ENCODE measurements at places on chromosomes 5 and 9. TPM values are rescaled to one million over a fixed set of nuclear protein-coding genes. Genes with fewer than 3 reads are reported as not detected.

DNA sequence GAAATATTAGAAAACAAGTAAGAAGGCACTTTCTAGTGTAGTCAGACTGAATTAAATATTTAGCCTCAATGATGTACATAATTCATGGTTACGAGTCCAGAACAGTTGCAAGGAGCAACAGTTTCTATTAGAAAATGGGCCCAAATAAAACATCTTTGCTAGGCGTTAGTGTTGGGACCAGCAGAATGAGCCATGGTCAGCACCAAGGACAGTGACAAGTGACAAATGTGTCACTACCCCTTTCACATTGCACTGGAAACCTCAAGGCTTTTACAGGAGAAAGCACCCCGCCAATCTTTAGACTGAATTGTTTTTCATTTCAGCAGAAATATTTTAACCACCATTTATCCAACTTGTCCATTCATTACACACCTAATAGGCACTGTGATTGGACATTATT is 301.3 kb upstream of the ADCY2 start:
- H3K4me1 ChIP-seq = no peaks in the 10 kb centered on the region
- H3K27me3 ChIP-seq = no peaks in the 10 kb centered on the region
- no peak overlapping the region for H3K4me3 ChIP-seq
- DNase-seq = no peak
- no peaks in the 10 kb centered on the region for H3K36me3 ChIP-seq

- no peaks in the 10 kb centered on the region for H3K4me1 ChIP-seq
- no peaks in the 10 kb centered on the region for H3K27me3 ChIP-seq
- H3K27ac ChIP-seq = no peak overlapping the region
- H3K4me3 ChIP-seq = no peak overlapping the region
Observed at GRCh38 chr5:30930736-30931135, 262.8 kb upstream of the CDH6 start.

GRCh38 chr9:132154863-132155567 is 6.8 kb upstream of the NTNG2 start:
- no peaks in the 10 kb centered on the region for H3K4me1 ChIP-seq
- DNase-seq = no peak
- H3K36me3 ChIP-seq = no peaks in the 10 kb centered on the region
- no peak overlapping the region for H3K27ac ChIP-seq

DNA sequence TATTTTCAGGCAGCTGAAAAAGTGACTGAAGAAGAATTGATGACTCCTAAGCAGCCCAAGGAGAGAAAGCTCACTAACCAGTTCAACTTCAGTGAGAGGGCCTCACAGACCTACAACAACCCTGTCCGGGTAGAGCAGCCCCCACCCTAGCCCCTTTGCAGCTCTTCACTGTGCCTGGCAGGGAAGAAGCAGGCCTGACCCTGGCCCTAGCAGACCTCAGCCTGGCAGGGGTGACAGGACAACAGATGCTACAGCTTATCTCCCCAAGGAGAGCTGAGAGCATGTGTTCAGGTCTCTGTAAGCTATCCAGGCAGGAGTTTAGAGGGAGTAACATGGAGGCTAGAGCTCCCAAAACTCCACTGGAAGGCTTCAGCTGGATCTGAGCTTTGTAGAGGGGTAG is 31.8 kb downstream of the DNAI1 start:
- H3K27me3 ChIP-seq = no peaks in the 10 kb centered on the region
- no peaks in the 10 kb centered on the region for H3K36me3 ChIP-seq
- H3K27ac ChIP-seq = no peak overlapping the region
- DNase-seq = no peak
- no peak overlapping the region for H3K4me3 ChIP-seq

- no peak overlapping the region for H3K27ac ChIP-seq
- H3K4me3 ChIP-seq = no peak overlapping the region
- H3K4me1 ChIP-seq = no peaks in the 10 kb centered on the region
- H3K36me3 ChIP-seq = peaks cover 23% of the 10 kb centered on the region
- no peaks in the 10 kb centered on the region for H3K27me3 ChIP-seq
Observed at GRCh38 chr5:88214655-88215054, 54.0 kb downstream of the TMEM161B start.

- H3K36me3 ChIP-seq = no peaks in the 10 kb centered on the region
- no peaks in the 10 kb centered on the region for H3K4me1 ChIP-seq
- no peak overlapping the region for H3K4me3 ChIP-seq
- H3K27ac ChIP-seq = no peak overlapping the region
- no peak for DNase-seq
- H3K27me3 ChIP-seq = no peaks in the 10 kb centered on the region
Observed at GRCh38 chr9:136336156-136336870, 9.0 kb downstream of the GPSM1 start.

DNA sequence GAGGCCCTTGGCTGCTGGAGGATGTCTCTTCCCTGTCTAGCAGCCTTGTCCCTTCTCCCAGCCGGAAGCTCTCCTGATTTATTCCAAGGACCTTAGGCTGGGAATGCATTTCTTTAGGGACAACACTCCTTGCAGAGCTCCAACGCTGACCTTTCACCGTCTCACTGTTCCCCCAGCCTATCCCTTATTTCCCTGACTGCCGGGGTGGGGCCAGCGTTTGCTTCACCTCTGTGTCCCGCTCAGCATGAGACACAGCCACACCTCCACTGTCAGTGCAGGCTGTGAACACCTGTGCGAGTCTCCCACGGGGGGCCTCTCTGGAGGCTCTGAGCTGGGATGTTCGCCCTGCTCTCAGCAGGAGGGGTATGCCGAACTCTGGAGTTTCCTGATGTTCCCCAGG is 106.2 kb upstream of the FCN2 start:
- DNase-seq = no peak
- no peak overlapping the region for H3K4me3 ChIP-seq
- no peaks in the 10 kb centered on the region for H3K4me1 ChIP-seq
- H3K36me3 ChIP-seq = no peaks in the 10 kb centered on the region
- H3K27ac ChIP-seq = no peak overlapping the region
- H3K27me3 ChIP-seq = no peaks in the 10 kb centered on the region

FOXD4L6 gene
- not detected for total RNA-seq

SHOC1 gene
- total RNA-seq = not detected

Data from liver (tissue), 10 donors.